Transverse colon (tissue), 4 donors: ENCODE measurements at places on chromosomes 2 and 18. TPM values are rescaled to one million over a fixed set of nuclear protein-coding genes. Genes with fewer than 3 reads are reported as not detected.

DNA sequence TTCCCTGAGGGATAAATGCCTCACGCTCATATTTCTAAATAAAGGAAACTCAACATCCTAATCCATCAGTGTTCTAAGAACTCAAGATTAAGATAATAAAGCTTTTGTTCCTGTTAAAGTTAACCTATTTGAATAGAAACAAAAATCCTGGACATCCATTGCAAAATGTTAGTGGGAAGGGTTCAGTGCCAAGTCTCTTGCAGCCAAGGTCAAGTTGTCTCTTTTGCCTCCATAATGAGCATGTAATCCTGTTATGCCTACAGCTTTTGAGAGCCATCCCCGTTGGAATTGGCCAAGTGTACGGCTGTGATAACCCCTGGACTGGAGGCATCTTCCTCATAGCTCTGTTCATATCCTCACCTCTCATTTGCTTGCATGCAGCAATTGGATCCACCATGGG is 51.3 kb upstream of the SLC14A1 start:
- no peak for DNase-seq

DNA sequence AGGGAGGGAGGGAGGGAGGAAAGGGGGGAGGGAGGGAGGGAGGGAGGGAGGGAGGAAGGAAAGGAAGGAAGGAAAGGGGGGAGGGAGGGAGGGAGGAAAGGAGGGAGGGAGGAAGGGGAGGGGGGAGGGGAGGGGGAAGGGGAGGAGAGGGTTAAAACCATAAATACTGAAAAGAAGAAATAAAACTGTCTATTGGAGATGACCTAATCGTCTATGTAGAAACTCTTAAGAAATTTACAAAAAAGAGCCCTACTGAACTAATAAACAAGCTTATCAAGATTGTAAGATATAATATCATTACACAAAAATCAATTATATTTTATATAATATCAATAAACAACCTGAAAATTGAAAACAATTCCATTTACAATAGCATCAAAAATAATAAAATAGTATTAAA is 32.3 kb upstream of the CTDP1 start:
- no peak for DNase-seq

DNA sequence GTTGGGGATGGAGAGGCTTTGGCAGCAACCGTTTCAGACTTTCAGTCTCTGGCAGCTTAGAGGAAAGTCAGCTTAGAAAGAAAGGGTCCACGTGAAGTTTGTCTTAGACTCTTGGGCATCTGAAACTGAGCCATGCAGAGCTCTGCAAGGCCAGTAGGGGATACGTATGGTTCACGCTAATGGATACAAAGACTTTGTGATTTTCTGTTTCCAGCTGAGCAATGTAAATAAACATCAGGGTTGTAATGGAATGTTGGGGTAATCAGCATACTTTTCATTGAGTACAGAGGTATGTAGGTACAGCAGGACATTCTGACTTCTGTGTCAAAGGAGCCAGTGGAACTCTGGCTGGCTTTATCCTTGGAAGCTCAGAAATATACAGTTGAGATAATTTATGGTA is 31.0 kb downstream of the RALB start:
- no peak for DNase-seq

- DNase-seq = no peak
Measured at GRCh38 chr2:129554373-129554772, 425.1 kb upstream of the RAB6C start.

GRCh38 chr2:69501301-69501700 is 64.1 kb upstream of the NFU1 start:
- DNase-seq = no peak

GRCh38 chr2:172930871-172931255 is 144.8 kb upstream of the MAP3K20 start:
- no peak for DNase-seq

GRCh38 chr2:15120631-15121030 is 440.5 kb downstream of the NBAS start:
- DNase-seq = no peak

- DNase-seq = no peak
Measured at GRCh38 chr18:28365411-28365831, 188.5 kb upstream of the CDH2 start.

- DNase-seq = no peak
Measured at GRCh38 chr2:33891616-33892015, 292.5 kb upstream of the FAM98A start.

- DNase-seq = no peak
Measured at GRCh38 chr2:20476950-20477349, 30.1 kb downstream of the RHOB start.

- no peak for DNase-seq
Measured at GRCh38 chr2:111048856-111049768, 71.6 kb upstream of the BCL2L11 start.

DNA sequence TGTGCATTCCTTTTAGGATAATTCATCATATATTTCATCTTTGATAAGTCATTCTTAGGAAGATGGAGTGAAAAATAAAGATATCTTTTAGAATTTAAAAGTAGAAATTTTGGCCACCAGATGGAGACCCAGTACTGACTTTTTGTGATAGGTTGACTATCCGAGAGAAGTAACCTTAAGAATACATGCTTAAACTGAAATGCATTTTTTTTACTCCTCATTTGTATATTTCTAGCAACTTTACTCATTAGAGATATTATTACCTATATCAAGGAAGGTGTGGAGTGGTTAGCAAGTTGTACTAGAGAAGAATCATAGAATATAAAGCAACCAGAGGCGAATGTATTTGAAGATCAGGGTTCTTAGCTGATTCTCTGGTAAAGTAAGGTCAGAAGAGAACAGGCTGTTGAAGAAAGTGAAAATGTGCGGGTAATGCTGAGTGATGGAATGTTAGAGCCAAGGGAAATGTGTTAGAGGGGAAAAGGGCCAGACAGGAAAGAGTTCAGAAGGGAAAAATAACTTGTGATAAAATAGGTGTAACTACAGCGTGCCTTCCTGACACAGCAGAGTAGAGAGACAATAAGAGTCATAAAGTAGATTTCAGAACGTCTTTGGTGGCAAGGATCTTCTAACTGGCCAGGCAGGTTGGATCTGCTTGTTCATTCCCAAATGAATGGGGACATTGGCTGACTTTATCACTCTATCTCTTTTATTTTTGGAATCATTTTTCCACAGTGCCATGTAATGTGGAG is 52.3 kb downstream of the TDRD15 start:
- DNase-seq = no peak

GRCh38 chr2:201909348-201909747 is 103.0 kb downstream of the CDK15 start:
- DNase-seq = no peak

DNA sequence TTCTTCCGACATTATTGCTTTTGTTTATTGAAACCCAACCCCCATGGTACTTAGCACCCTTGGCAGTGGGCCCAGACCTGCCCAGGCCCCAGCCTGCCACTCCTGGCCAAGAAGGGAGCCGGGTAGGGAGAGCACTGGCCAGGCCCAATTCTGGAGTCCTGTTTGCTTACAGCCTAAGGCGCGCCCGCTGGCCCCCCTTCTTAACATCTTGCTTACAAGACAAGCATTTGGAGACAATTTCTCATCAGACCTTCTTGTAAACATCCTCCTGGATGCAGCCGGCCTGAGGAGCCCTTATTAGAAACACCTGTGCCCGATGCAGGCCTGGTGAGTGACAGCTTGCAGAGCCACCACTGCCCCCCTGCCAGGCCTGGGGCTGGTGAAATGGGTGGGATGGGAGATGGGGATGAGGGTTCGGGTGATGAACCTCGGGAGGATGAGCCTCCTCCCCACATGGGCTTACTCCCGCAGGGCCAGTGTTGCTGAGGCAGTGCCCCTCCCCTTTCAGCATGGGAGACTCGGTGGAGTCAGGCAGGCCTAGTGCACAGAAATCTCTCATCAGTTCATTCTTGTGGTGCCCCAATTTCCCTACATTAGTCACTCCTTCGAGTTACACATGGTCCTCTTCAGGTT is 217.5 kb downstream of the CYP26B1 start:
- DNase-seq = peak; percentile 47

DNA sequence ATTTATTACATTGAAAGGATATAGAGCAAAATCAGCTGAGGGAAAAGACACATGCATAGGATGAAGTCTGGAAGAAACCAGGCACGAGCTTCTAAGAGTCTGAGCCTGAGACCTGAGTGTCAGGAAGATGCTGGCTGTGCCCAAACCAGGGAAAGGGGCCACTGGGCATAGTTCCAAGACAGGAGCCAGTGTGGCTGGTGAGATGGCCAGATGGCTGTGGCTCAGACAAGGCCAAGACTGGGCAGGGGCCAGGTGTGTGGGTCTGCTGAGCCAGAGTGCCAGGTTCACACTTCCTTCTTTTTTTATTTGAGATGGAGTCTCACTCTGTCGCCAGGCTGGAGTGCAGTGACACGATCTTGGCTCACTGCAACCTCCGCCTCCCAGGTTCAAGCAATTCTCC is 95.5 kb upstream of the ATG16L1 start:
- DNase-seq = no peak

The SERPINB3 gene
- total RNA-seq = not detected

The SKOR2 gene
- not detected for total RNA-seq

The ORC2 gene
- 19.8 TPM for total RNA-seq

The RABL2A gene
- total RNA-seq = 17.3 TPM

The ACVR1C gene
- total RNA-seq = 8.2 TPM

The TMEM247 gene
- not detected for total RNA-seq

The OSBPL6 gene
- 3.6 TPM for total RNA-seq

The ZCCHC2 gene
- 18.7 TPM for total RNA-seq

The DSC3 gene
- 0.14 TPM for total RNA-seq

The ASAP2 gene
- total RNA-seq = 58.7 TPM
